ENCODE measurements at places on chromosomes 2 and 18.

DNA sequence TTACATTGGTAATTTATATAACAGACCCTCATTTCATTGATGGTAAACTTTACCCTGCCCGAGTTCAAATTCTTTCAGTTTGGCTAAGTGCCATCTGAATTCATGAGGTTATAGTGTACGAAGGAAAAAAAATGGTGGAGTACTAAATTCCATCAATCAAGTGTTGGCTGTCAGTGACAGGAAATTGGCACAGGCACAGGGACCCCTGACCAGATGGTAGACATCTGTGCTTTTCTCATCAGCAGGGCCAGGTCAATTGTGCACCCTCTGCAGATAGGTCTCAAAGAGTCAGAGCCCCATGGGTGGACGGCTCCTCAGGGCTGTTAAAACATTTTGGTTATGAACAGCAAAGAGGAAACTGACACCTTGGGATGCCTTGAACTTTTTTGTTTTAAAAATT lies 439.2 kb downstream of the SETBP1 start:
- DNase-seq, result no peak

GRCh38 chr2:10487081-10487740 lies 39.1 kb upstream of the ODC1 start:
- DNase-seq, result no peak

DNA sequence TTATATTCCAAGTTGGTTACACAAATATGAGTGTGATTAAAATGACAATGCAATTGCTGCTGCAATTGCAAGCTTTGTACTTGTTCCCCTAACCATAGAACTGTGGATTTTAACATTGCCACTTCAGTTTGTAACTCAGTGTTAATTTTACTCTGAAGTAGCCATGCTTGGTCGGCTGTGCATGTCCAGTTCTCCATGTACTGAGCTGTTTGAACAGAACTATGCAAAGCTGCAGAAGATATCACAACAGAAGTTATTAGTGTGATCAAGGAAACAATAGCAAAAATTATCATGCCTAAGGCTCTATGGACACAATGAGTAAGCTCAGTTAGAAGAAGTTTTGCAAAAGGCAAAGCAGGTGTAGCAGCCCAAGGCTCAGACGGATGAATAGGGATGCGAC lies 45.3 kb downstream of the CXCR4 start:
- DNase-seq, result no peak

DNA sequence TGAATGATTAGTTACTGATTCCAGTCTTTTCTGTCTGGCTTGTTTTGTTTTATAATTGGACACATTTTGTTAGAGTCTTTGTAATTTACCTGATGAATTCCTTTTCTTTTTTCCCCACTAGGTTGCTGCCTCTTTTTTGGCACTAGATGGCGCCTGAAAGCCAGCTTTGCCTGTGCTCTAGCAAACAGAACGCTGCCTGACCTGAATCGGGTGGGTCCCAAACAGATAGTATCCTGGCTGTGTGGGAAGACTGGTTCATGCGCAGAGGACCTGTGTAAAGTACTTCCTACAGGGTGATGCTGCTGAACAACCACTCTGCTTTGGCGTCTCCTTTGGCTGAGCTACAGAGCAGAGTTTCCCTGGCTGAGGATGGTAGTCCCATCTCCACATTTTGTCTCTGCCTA lies 288.2 kb downstream of the IKZF2 start:
- DNase-seq, result peak; percentile 61

GRCh38 chr2:128378231-128379020 lies 59.8 kb upstream of the HS6ST1 start:
- DNase-seq, result no peak

- no peak for DNase-seq
Observed at GRCh38 chr18:36634573-36635216, 194.1 kb downstream of the TPGS2 start.

DNA sequence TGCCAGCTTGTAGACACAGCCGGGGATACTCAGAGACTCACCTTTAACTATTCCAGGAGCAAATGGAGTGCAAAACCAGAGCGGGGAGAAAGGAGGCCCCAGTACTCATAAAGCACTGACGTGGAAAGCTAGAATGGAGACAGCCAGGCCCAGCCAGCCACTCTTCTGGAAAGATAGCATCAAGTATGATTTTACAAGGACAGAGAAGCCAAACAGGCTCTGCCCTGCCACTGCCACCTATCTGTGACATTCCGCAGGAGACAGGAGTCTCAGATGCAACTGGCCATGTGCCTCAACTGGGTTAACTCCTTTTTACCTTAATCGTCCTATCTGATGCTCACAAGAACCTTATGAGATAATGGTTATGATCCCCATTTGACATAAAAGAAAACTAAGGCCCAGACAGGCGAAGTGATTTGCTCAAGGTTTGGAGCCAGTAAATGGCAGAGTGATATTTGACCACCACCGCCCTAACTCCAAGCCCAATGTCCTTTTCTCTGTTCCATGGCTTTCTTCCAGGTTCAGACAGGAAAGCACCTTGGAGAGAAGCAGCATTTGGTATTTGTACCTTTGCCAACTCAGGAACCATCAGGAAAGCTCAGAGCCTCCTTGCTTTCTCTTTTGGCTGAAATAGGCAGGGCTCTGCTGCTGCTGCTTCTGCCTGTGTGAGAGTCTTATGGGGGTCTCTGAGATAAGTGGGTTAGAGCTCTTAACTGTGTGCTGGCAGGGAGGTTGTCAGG lies 15.6 kb downstream of the KIF3C start:
- DNase-seq, result no peak

GRCh38 chr2:49069829-49070228 lies 84.5 kb downstream of the FSHR start:
- DNase-seq, result no peak

DNA sequence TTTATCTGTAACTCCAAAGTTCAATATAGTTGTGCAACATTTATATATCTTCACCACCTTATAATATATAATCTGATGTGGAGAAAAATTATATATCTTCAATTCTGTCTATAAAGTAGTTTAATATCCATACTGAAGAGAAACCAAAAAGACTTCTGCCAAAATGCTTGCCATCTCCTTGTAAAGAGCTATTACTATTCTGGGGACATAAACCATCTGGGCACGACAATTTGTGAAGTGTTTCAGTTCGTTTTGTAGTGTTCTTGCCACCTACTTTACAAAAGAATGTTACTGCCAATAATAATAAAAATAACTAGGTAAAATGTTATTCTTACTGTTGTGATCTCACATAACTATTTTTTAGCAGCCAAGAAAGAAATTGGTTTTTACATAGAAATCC lies 45.1 kb downstream of the SCN1A start:
- DNase-seq, result no peak

Data from NT2/D1 (cell line).